ENCODE measurements at places on chromosomes 7 and 10.

- no peak for DNase-seq
Measured at GRCh38 chr7:140060243-140060630, 2.5 kb downstream of the PARP12 start.

DNA sequence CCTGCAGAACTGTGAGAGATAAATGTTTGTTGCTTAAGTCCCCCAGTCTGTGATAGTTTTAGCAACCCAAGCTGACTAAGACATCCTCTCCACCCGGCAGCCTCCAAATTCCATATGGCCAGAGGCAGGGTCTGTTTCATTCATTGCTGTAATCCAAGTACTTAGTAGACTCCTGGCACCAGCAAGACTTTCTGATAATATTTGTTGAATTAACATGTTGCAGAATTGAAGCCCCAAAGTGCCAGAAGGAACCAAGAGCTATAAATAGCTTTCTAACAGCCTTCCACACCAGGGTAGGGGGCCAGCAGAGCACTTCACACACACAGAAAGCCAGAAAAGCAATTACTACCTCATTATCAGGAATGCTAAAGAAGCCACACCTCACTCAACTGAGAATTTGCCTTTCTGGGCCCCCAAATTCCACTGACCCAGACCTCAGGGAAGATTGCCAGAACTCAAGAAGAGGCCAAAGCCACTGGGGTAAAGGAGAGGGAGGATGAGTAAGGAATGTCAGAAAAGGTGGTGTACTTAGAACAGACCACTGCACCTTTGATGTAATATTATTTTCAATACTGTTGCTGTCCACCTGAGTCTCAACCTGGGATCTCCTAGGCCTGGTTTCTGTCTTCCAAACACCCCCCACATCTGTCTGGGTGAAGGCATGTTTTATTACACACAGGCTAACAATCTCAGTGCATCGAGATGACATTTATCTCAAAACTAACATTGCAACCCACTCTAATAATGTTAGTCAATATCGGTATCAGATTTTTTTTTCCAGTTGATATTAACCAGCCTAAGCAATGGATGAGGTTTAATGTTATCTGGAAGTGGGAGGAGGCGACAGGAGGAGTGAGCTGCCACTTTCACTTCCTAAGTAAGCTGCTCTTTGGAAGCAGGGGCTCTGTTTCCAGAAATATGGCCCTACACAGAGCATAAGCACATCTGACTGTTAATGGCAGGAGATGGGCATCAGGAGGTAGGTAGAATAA, 5.5 kb downstream of the NOD1 start:
- DNase-seq = peak; percentile 88

DNA sequence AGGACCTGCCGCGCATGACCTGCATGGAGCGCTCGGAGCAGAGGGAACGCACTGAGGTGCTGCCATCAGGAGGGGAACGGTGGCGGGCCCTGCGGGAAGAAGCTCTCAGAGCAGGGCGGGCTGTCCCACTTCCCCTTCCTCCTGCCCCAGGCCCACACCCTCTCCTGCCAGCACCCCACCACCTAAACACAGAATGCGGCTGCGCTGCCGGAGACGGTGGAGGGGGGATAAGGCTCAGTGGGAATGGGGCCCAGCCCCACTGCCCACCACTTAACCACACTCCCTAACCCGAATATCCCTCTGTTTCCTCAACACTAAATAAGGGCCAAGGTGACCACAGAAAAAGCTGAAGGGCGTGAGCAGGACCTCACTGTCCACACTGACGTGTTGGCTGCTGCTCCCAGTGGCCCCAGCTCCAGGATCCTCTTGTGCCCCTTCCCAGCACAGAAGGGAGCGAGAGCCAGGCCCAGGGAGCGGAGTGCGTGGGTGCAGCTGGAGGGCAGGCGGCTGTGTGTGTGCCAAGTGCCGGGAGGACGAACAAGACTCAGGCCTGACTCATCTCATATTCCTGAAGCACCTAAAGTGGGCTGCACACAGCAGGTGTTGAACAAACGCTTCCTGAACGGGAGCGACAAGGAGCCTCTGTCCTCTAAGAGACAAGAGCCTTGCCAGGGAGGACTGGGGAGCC, 116.8 kb downstream of the MAD1L1 start:
- no peak for DNase-seq

- no peak for DNase-seq
Measured at GRCh38 chr7:99098286-99098823, 45.6 kb downstream of the SMURF1 start.

- DNase-seq = no peak
Measured at GRCh38 chr10:43953672-43954071, 305.0 kb upstream of the ZNF32 start.

GRCh38 chr10:30903397-30904138, 128.1 kb downstream of the ZNF438 start:
- DNase-seq = no peak

- no peak for DNase-seq
Measured at GRCh38 chr10:23053036-23053435, 42.3 kb upstream of the MSRB2 start.

GRCh38 chr7:6577369-6578113, at the start of gene ZDHHC4:
TSS of gene ZDHHC4 (plus strand) at chr7:6577454. CDS start at chr7:6580562, 3,108 bp downstream.
- peak; percentile 92 for DNase-seq

- peak; percentile 51 for DNase-seq
Measured at GRCh38 chr7:116194115-116194514, 16.2 kb upstream of the TES start.

- DNase-seq = no peak
Measured at GRCh38 chr10:70811881-70812280, 3.9 kb upstream of the SGPL1 start.

GRCh38 chr7:99004216-99004615, 125.9 kb downstream of the TRRAP start:
- no peak for DNase-seq

GRCh38 chr7:96995406-96996110, 9.8 kb upstream of the DLX6 start:
- DNase-seq = no peak

DNA sequence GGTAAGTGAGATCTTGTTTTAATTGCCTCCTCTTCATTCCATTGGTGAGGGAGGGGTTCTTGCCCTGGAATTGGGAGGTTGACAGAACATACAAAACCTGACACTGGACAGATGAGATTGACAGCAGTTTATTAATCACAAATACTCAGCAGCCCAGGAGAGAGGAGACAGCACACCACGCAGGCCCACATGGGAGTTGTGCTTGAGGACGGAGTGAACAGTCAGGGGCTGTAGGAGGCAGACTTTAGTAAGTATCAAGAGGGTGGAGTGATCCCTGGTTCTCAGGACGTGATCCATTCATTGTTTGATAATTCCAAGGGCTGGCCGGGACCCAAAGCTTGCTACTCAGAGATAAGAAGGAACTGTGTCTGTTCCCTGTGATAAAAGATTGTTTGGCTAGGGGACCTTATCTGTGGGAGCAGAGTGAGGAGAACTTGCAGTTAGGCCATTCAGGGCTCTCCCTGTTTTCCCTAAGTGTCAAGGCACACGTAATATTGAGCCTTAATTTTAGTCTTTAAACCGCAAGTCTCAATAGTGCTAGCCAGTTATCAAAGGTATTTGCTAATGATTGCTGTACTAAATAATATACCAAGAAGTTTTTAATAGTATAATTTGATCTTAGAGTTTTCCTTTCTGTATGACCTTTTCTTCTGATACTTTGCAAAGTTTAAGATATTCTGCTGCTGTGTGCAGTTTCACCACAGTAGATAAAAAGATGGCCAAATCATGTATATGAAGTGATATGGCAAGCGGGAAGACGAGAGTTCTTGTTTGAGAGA, 14.5 kb downstream of the CAPZA2 start:
- no peak for DNase-seq

DNA sequence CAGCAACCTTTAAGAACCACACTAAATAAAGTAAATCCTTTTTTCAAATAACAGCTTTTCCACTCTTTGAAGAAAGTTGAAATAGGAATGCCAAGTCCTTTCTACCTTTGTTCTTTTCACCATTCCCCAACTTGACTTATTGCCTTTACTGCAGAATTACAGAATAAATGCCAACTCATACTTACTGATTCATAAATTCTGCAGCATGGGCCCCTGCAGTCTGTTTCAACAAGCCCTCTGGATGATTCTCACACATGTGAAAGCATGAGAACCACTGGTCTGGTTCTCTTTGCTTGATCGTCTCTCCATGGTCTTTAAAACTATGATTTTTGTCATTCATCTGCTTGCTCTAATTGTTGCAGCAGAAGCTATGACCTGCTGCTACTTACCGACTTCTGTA, 56.1 kb downstream of the HACD1 start:
- peak; percentile 26 for DNase-seq

DNA sequence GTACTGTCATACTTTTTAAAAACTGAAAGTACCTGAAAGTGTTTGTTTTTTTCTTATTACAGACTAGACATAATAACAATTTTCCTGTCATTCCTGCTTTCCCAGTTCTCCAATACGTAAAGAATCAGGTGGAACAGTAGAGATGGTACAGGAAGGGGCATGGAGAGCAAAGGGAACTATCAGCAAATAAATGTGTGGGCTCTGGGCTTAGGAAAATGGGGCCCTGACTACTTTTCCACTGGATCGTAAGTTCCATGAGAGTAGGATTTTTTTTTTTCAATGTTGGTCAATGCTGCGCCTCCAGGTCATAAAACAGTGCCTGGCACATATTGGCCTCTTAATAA, 15.2 kb upstream of the FAS start:
- no peak for DNase-seq

DNA sequence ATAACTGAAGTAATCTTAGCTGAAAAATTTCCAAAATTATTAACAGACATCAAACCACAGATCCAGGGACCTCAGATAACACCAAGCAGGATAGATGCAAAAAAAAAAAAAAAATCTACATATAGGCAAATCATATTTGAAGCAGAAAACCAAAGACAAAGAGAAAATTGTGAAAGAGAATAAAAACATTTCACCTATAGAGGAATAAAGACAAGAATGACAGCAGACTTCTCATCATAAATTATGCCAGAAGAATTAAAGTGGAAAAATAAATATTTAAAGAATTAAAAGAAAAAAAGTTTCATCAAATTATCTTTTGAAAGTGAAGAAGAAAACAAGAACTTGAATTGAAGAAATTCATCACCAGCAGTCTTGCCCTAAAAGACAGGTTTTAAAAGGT, 467.5 kb downstream of the GPAM start:
- no peak for DNase-seq

- DNase-seq = no peak
Measured at GRCh38 chr7:123876557-123877256, 31.7 kb downstream of the HYAL4 start.

GRCh38 chr10:91880310-91880709, 29.0 kb downstream of the FGFBP3 start:
- DNase-seq = no peak

DNA sequence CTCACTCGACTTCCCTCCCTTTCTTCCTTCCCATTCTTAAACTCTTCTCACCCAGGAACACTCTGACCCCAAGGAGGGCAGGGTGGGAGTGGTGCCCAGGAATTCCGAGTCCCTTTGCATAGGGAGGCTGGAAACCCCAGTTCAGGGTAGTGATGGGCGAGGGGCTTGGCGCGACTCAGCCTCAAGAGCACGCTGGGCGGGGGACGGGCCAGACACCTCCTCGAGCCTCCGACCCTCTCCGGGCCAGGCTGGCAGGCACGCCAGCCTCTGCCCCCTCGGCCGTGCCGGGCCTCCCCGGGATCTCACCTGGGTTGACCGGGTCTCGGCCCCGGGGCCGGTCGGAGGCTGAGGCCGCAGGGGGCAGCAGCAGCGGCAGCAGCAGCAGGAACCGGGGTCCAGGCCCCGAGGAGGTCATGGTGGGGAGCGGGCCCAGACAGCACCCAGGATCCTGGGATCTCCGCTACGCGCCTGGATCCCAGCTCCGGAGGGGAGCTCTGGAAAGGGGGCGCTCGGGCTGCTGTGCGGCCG, 457 bp downstream of the PLOD3 start:
- DNase-seq = no peak

DNA sequence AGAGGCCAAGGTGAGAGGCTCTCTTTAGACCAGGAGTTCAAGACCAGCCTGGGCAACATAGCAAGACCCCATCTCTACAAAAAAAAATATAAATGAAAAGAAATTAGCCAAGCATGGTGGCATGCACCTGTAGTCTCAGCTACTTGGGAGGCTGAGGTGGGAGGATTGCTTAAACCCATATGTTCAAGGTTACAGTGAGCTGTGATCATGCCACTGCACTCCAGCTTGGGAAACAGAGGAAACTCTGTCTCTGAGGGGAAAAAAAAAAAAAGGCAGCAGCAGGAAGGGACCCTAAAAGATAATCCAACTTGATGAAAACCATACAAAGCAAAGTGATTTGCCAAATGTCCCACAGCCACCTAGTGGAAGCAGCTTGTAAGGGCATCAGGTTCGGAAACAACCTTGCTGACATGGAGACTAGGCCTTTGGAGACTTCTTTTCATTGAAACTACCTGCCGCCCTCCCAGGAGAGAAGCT, 15.6 kb upstream of the PBLD start:
- DNase-seq = peak; percentile 50

DNA sequence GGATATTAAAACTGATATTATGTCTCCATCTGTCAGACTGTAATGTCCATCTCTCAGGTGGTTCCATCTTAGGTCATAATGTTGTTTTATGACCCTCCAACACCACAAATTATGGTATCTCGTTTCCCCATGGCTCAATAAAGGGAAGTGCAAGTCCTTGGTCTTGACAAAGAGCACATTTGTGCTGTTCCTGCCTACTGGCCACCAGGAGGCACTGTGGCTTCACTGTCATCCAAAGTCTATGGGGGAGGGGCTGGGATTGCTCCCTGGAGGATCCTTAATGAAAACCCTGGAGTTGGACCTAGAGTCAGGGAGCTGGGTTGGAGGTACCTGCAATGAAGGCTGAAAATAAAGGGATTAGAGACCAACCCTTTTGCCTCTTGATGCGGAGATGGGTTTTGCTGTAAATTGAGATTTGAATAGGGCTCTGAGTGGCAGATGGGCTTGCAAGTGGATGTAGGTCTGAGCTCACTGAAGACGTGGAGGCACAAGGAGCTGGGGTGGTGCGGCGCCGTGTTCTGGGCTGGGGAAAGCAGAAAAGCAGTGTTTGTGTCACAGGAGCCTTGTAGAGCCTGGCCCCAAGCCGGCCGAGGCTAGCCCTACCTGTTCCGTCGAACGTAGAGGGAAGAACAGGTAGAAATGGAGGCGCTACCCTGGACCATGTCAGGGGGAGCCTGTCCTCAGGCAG, 180.5 kb upstream of the PRSS58 start:
- peak; percentile 54 for DNase-seq

GRCh38 chr10:60167050-60167449, 222.6 kb downstream of the ANK3 start:
- no peak for DNase-seq

DNA sequence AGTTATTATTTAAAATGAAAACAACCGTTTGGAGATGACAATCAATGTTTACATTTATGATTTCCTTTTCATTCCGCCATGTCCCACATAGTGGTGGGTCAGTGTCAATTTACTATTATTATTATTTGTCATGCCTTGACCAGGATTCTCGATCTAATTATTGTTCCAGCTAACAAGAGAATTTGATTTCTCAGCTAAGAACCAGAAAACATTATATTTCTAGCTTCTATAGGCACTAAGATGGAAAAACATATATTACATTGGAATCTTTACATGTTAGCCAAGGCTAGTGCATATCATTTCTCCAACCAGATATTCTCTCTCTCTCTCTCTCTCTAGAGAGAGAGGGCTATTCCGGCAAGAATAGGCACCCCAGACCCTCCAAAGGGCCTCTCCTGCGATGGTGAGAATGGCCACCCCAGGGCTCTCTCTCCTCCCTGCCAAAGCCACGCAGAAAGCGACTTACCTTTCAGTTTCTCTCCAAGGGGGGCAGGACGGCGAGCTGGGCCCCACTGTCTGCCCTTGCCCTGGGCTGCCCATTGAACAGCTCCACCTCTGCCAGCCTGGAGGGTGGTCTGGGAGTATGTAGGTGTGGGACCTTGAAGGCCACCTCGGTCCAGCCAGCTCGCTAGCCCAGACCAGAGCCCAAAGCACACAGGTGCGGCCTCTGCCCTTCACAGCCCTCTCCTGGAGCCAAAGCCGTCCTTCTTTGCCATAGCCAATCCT, 2.4 kb downstream of the HOXA3 start:
- no peak for DNase-seq
